ENCODE measurements at places on chromosomes 16 and 17.

DNA sequence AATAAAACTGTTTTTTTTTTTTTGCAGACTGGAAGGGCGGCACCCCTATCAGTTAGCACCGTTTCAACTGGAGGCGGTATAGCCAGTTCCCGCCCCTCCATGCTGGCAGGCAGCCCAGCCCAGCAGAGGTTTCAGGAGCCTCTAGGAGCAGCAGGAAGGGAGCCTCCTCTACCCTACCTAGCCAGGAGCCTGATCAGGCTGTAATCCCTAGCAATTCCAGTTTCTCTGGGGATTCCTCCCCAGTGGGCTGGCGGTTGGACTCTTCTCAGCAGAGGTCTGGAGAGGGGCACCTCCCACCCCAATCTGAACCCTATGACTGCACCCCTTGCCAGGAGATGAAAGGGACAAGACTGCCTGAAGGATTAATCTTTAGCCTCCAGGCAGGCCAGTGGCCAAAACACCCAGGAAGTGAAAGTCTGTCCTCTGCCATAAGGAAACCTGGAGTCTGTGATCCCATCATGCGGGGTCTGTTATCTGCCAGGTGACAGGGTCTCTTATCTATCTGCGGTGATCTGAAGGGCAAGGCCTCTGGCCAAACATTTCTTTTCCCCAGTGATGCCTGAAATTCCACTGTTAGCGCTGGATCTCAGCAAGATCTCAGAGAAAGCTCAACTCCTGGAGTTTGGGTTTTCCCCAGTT is 4.9 kb upstream of the CDH1 start:
- DNase-seq, result no peak

GRCh38 chr17:45190503-45191255 is 29.0 kb downstream of the HEXIM2 start:
- no peak for DNase-seq

- DNase-seq, result no peak
These were observed 25.4 kb upstream of the GUCY2D start for GRCh38 chr17:7977039-7977438.

DNA sequence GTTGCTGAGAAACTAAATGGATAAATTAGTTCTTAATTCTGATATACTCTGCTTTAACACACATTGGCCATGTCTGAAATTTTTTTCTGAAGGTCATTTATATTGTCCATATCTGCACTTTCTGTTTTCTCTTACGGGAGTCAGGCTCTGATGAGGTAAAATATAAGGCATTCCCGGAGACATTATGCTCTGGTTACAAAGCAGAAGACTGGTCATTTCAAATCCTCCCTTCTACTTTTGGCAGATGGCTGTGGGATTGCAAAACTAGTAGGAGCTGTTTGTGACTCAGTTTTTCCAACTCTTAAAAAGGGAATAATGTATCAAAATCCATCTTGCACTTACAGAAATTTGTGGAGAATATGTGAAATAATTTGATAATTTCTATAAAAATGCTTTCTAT is 92.2 kb upstream of the CPHXL start:
- no peak for DNase-seq

GRCh38 chr16:81189100-81189664 is 49.3 kb upstream of the BCO1 start:
- DNase-seq, result no peak

GRCh38 chr17:54907376-54907775 is 6.7 kb downstream of the TOM1L1 start:
- no peak for DNase-seq

- DNase-seq, result peak; percentile 28
These were observed at the start of gene CHD3 for GRCh38 chr17:7888184-7888920. TSS of gene CHD3 (plus strand) at chr17:7888789. CDS start at chr17:7889001, 212 bp downstream.

DNA sequence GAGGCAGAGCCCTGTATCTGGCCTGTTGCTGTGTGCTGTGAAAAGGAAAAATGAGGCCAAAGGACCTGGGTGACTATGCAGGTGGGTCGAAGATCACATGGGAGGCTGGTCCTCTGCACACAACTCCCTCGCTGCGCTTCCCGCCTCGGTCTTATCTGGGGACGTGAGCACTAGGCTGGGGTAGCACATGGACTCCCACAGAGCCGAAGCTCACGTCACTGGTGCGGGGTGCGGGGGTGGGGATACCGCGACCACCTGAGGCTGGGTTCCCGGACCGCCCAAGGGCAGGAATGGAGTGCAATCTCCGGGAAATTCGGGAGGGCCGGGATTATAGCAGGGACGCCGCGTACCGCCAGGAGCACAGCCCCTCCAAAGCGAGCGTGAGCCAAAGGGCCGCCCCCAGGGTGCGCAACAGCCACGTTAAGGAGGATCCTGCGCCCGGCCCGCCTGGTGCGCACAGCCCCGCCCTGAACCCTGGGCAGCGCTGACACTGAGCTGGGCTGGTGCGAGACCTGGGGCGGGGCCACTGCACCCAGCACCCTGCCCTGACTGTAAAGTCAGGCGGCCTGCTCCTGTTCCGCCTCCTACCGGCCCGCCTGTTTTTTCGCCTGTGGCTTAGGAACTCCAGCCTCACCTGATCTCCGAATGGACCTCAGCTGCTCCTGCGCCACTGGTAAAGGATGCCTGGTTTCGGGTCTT is 4.8 kb downstream of the MT1A start:
- DNase-seq, result peak; percentile 59

DNA sequence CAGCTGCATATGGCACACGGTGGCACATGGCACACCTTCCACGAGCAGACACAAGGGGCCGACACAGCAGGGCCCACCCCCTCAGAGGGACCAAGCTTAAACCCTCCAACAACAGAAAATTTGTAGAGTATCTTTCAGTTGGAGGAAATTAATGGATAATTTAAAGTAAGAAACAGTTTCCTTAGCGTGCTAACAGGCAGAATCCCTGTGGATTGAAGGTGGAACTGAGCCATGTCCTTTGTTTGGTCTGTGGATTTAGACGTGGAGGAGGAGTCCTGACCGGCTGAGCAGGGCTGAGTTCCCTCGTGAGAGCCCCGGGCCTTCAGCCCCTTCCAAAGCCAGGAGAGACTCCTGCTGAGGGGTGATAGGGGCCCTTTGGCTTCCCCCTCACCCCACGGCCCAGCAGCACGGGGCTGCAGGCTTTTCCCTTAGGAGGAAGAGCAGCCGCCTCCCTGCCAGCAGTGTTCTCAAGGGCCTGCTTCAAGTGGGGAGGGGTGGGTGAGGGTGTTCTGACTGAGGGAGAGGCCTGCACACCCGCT is 1.4 kb upstream of the CYB561 start:
- no peak for DNase-seq

- DNase-seq, result no peak
These were observed 34.3 kb downstream of the ABCC3 start for GRCh38 chr17:50668838-50669581.

DNA sequence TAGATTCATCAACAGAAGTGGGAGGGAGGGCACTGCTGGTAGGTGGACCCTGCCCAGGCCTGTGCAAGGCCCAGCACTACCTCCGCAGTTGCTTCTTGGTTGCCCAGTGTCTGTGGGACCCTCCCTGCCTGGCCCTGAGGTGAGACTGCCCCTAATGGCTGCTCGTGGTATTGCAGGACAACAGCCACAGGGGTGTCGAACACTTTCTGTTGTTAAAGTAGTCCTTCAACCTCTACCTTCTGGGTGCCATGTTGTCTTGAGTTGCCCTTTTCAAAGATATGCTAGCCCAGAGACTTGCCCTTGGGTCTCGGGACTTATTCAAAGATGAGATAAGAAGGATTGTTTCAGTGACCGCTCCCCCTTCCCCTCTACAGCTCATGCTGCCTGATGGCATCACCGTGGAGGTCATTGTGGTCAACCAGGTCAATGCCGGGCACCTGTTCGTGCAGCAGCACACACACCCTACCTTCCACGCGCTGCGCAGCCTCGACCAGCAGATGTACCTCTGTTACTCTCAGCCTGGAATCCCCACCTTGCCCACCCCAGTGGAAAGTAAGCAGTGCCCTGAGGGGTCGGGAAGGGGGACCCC is 29.1 kb downstream of the AKAP1 start:
- peak; percentile 1 for DNase-seq

- DNase-seq, result no peak
These were observed 1.4 kb downstream of the ARSG start for GRCh38 chr17:68292689-68293040.
